AG09319 (cell line): ENCODE measurements at places on chromosomes 5 and 9.
A peak's percentile ranks its signal among the peaks of the same experiment; 100 is the strongest.

DNA sequence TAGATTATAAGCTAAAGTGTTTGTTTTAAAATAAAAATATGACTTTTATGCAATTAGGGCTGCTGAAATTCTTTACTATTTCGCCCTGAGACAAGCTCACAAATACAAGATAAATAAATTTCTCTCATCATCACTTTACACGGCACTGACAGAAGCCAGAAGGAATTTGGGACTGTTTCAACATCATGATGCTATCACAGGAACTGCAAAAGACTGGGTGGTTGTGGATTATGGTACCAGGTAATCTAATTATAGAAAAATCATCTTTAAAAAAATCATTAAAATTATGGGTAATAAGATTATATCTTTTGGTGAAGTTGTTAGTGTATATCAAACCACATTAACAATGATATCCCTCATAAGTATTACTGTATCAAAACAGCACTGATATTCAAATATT is 95.0 kb downstream of the MAN2A1 start:
- DNase-seq = no peak

- no peak for DNase-seq
Measured at GRCh38 chr9:135705376-135705775, 3.4 kb downstream of the KCNT1 start.

DNA sequence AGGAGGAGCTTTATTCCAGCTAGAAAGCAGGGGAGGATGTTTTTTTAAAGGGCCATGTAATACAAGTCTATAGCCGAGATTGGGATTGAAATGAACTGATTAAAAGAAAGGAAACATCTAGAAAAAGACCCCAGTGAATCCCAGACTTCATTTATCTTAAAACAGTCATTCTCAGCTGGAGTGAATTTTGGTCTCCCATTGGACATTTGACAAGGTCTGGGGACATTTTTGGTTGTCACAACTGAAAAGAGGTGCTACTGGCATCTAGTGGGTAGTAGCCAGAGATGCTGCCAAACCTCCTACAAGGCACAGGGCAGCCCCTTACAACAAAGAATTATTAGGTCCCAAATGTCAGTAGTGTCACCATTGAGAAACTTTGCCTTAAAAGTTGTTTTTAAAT is 16.3 kb upstream of the SPINK4 start:
- no peak for DNase-seq

DNA sequence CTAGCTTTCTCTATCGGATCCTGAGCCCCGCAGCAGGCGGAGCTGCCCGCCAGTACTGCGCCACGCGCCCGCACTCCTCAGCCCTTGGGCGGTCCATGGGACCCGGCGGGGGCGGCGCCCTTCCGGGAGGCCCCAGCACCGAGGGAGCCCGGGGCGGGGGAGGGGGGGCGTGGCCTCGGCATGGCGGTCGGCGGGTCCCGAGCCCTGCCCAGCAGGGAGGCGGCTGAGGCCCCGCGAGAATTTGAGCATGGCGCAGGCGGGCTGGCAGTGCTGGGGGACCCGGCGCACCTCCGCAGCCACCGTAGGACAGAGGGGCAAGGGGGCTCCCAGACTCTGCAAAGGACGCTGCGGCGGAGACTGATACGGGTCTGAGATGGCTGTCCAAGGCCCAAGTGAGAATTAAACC is 6.8 kb downstream of the ZDHHC11B start:
- DNase-seq = no peak

DNA sequence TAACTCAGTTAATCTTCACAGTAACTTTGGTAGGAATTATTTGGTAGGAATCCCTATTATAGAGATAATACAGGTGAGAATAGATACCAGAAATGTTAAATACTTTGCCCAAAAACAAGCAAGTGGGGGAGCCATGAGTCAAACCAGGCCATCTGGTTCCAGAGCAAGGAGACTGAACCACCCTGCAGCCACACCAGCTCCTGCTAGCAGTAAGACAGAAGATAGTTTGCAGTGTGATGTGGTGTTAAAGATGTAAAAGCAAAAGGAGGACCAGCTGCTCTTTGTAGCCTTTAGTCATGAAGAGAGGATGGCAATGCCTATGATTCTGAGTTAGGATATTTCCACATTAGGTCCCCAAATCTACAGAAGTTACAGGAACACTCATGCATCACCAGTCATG is 101.4 kb downstream of the PRKACG start:
- no peak for DNase-seq

- no peak for DNase-seq
Measured at GRCh38 chr9:119868694-119869093, 499.5 kb upstream of the BRINP1 start.

GRCh38 chr9:104780796-104781395 is 17.0 kb downstream of the NIPSNAP3B start:
- peak; percentile 24 for DNase-seq

DNA sequence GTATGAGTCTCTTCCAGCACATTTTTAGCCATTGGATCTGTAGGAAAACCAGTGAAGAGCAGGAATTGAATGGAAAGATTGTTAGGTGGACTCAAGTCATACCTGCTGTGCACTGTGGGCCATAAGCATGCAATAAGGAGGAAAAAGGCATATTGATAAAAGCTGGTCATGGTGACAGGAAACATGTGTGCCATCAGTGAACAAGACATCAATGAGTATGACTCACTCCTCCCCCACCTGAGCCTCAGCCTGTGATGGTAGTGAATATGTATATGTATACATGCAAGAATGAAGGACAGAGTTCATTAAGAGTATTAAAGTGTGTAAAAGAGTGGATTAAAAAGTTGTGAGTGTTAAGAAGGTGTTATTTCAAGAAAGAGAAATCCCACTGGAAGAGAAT is 164.5 kb downstream of the TMEM38B start:
- DNase-seq = no peak

GRCh38 chr5:77882670-77883257 is 106.6 kb upstream of the TBCA start:
- no peak for DNase-seq

DNA sequence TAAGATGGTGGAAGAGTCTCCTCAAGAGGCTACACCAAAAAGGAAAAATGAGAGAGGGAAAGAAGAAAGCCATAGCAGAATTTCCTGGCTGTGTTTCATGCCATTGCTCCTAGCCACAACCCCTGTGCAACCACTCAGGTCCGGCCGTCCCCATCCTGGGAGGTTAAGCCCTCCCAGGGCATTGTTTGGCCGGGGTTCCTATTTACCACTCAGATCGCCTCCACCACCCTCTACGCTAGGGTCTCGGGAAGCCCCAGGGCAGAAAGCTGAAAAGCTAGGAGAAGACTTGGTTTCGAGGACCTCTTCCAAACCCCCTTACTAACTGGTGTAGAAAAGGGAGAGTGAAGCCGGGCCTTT is 715 bp downstream of the RC3H2 start:
- no peak for DNase-seq

- DNase-seq = no peak
Measured at GRCh38 chr9:124212381-124213050, 45.2 kb upstream of the NEK6 start.

DNA sequence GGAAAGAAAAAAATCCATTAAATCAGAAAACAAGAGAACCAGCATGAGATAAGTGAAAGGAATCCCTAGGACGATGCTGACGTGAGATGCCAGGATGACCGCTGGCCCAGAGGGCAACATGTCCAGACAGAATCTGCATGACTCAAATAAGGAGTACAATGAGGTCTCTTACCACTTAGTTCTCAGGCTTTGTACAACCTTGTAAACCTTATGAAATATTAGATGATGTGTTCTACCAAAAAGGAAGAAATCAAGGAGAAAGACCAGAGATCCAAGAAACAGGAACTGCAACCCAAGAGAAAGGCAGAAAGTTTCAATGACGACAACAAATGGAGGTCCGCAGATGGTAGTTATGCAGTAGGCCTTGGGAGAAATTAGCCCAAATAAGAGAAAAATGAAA is 2.8 kb upstream of the GPR150 start:
- no peak for DNase-seq

DNA sequence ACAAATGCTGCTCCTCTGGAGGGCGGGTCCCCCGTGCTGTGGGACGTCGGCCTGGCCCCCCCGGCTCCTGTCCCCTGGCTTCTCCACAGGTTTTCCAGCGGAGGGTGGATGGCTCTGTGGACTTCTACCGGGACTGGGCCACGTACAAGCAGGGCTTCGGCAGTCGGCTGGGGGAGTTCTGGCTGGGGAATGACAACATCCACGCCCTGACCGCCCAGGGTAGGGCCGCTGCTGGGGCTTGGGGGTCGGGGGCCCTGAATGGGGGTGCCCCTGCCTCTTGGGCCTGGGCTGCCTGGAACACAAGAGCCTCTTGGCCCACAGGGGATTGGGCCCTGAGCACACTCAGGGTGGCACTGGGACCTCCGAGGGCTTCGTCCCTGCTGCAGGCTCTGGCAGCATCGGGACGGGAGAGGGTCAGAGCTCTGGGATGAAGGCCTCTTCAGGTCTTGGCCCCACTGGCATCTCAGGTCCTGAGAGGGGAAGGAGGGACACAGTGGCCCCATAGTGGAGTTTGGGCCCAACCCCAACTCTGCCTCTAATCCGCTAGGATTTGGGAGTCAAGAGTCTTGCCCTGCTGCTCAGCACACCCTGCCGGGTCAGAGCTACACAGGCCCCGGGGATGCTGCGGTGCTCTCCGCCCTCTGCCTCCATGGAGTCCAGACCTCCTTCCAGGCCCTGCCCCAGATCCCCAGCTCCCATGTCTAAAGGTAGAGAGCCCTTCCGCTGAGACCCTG is 5.2 kb downstream of the FCN2 start:
- DNase-seq = no peak

GRCh38 chr9:122944960-122945888 is 4.4 kb downstream of the RABGAP1 start:
- DNase-seq = no peak

DNA sequence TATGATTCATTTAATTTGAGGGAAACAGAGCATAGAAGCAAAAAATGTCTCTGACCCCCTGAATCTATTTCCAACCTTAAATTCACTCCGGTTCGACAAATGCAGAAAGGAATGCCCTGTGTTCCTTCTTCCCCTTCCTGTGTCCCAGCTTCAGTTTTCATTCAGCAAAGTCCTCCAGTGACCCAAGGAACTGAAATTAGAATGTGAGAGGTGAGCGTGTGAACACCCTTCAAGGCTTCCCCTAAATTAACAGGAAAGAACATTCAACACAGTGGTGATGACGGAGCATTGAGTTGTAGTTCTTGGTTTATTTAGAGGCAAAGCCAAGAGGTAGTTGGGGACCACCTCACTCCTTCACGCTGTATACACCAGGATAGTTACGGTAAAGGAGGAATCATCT is 97.6 kb upstream of the CTSL start:
- DNase-seq = no peak

DNA sequence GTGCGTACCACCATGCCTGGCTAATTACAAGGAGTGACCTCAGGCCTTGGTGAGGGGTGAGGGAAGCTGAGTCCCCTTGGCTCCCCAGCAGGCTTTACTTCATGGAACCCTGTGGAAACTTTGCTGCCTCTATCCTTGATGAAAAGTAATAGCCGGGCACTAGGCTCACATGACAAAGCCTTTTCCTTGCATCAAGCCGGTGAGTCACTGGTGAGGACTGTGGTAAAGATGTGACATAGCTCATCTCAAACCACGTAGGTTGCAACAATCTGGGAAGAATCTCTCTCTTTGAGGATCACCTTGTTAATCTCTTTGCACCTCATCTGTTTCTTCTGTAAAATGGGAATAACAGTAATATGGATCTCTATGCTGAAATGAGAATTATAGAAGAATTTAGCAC is 116.3 kb upstream of the SLC25A48 start:
- no peak for DNase-seq

DNA sequence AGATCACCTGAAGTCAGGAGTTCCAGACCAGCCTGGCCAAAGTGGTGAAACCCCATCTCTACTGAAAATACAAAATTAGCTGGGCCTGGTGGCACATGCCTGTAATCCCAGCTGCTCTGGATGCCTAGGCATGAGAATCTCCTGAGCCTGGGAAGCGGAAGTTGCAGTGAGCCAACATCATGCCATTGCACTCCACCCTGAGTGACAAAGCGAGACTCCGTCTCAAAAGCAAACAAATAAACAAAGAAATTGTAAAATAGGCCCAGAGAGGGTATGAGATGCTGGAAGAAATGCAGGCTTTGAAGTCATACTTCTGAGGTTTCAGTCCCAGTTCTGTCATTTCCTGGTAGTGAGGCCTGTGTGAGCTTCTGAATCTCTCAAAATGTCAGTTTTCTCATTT is 5.3 kb upstream of the ARHGEF37 start:
- DNase-seq = no peak

DNA sequence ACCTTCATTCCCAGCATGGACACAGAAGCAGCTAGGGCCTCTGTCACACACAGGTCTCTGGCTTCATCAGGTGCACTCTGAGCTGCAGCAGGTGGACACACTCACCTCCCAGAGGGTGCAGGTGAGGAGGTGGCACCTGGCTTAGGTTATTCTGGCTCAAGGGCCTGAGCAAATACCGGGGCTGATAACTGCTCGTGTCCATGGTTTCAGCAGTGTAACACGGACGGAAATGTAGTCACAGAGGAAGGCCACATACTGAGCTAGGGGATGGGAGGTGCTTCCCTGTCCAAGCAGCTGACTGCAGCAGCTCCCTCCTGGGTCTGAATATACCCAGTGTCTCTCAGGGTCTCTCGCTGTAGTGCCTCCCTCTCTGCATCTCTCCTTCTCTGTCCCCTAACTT is 5.7 kb downstream of the PHF2 start:
- DNase-seq = no peak

DNA sequence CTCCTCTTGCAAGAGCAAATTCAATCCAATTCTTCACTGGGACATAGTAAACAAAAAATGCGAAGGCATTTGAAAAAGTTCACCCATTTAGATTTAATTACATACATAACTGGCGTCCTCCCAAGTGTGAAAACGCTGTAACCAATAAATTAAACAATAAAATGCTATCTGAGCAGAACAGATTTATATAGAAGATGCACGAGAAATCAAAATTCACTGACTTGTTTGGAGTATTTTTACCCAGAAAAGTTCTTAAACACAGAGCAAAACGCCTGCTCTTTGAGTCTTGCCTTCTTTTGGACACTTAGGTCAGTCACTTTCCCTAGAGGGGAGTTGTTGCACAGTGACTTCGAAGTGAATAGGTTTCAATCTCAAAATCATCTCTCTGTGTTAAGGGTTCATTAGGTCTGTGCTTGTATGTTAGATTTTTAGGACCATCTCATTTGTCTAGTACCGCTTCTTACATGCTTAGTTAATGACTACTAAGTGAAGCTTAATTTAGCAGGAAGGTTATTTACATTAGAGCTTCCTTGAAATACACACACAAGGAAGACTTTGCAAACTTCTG is 1.9 kb downstream of the ALDH1A1 start:
- DNase-seq = no peak

DNA sequence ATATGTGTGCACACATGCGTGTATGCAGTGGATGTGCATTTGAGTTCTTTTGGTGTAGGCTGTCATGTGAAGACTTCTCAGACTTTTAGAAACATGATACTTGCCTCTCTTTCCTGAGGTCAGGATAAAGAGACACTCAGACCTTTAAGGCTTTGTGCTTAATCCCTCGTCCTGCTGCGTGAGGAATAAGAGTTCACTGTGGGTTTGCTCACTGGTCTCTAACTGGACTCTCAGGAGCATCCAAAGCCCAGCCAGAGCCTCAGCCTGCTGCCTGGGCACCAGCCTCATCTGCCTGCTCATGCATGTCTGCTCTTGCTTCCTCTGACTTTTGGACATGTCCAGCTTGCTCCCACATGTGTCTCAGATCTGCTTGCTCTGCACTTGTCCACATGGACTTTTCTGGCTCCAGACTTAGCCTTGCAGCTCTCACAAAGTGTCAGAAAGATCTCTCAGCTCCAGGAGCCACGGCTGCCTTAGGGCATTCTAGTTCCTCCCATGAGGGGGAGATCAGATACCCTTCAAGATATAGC is 65.1 kb upstream of the ZNF366 start:
- no peak for DNase-seq
